ENCODE measurements at places on chromosomes 6 and 20.

DNA sequence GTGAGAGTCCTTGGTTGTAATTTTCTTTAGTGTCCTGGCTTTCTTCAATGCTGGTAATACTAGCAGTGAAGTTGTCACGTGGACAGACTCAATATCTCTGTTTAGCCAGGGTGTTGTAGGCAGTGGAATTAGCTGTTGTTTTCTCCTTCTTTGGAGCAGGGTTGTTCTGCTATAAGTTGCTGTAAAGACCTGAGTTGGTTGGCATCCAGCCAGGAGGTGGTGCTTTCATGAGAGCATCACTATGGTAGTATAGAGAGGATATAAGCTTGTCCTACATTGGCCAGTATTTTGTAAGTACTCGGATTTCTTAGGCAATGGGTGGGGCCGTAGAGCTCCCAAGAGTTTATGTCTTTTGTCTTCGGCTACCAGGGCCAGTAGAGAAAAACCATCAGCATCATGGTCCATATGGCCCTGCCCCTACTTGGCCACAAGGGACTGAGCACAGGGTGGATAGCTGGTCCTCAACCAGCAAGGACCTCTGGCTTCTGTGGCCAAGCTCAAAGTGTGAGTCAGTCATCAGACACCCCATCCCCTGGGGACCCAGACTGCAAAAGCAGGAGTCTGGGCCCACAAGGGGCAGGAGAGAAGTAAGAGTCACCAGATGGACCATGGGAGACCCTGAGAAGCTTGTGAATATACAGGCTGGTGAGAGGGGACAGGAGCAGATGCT, 127.9 kb upstream of the NXT1 start:
- no peak for DNase-seq

- DNase-seq, result no peak
These were observed 61.0 kb downstream of the PSMG4 start for GRCh38 chr6:3319610-3320200.

DNA sequence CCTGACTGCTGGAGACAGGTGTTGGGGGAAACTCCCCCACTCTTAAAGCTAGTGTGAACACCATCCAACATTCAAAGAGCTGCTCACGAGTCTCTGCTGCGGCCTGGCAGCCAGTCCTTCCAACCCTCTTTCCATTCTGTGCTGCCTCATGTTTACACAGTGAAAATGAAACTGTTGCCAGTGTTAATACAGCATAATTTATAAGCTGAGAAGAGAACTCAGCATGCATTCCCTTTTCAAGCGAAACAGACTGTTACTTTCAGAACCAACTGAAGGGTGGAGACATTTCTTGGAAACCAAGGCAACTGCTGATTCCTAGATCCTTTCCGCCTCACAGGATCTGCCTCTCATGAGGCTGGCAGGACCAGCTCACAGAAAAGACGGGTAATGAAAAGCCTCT, 533.8 kb upstream of the ID4 start:
- DNase-seq, result peak; percentile 57

GRCh38 chr20:32365564-32365963, 7.4 kb downstream of the ASXL1 start:
- DNase-seq, result no peak

DNA sequence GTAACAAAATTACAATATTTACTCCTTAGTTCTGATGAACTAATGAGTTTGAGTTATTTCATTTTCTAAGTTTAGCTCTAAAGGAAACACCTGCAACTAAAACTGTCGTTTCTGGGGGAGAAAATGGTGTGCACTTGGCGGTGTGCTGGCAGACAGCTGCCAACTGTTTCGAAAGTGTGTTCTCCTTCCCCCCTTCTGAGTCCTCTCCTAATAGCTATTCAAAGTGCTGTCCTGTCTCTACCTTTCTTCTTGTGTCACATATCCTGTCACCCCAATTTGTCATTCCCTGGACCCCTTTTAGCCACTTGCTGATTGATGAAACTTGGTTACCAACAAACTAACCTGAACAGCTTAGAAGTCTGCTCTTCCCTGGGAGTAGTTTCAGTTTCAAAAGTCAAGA, 4.9 kb upstream of the UBE2J1 start:
- DNase-seq, result no peak

DNA sequence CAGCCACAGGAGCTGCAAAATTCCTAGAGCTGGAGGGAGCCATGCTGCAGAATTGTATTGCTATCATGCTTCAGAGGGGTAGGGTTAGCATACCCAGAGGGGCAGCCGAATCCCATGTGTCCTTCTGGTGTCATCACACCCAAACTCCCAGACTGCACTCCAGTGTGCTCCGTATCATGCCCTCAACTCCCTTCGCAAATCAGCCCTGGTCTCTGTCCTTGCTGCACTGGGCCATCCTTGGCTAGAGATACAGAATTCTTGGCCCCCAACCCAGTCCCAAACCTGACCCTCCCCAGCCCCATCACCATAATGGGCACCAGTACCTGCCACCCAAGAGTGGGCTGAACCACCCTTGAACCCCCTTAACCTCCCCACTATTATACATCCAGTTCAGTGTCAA, 138.3 kb downstream of the ANKRD60 start:
- no peak for DNase-seq

DNA sequence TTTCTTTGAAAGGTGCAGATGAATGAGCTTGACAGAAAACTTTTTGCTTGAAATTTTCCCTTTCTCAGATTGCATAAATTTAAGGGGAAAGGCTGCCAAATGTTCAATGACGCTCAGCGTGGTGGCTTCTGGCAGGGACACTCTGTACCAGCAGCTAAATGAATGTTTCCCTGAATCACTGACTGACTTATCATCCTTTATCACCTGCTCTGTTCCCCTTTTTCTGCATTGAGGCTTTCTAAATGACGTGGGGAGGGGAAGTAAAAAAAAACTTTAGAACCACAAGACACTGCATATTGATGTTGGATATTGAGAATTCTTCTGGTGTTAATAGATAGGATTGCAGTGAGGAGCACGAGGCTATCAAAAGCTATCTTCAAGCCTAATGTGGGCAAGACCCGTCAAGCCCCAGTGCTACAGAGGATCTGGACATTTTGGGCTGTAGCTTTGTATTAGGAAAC, 46.9 kb upstream of the ENPP5 start:
- DNase-seq, result no peak

- no peak for DNase-seq
These were observed 44.7 kb downstream of the SLC35F1 start for GRCh38 chr6:117951783-117952182.

DNA sequence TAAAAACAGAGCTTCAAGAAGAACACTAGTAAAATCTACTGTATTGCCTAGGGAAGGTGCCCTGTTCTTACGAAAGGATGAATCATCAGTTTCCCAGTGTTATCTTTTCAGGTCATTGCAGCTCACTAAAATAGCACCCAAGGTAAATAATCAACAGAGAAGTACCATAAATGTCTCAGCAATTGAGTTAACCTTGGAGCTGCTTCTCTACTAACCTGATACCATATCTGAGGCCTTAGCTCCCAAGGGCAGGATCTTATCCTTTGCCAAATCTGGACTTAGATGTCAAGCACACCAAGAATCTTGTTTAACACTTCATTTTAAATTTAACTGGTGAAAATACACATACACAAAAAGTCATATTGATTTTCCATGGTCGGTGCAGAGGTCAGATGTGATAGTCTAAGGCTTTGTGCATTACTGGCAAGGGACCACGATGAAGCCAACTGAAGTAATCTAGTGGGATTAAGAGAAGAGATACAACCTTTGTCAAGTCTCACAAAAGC, 81.5 kb downstream of the EDN1 start:
- no peak for DNase-seq

DNA sequence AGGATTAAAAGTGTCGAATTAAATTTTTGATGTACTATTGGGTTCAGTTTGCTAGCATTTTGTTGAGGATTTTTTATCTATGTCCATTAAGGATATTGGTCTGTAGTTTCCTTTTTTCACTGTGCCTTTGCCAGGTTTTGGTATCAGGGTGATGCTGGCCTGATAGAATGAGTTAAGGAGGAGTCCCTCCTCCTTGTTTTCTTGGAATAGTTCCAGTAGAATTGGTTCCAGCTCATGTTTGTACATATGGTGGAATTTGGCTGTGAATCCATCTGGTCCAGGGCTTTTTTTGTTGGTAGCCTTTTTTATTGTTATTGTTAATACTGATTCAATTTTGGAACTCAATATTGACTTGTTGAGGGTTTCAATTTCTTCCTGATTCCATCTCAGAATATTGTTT, 141.8 kb downstream of the SIM1 start:
- no peak for DNase-seq

DNA sequence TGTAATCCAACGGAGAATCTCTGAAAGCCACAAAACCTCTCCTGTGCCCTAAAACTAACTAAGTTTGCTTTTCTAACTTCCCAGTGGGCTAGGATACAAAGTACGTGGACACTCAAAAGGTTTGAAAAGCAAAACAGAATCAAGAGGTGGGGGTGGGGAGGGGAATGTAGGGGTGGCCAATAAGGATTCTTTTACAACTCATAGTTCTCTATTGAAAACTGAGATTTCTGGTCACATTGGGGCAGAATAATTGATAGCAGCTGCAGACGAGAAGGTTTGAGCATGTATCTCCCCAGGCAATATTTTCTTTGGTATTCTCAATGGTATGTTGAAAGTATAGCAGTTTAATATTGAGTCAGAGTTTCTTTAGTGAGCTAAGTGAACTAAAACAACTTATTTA, 376.7 kb upstream of the CITED2 start:
- DNase-seq, result no peak

DNA sequence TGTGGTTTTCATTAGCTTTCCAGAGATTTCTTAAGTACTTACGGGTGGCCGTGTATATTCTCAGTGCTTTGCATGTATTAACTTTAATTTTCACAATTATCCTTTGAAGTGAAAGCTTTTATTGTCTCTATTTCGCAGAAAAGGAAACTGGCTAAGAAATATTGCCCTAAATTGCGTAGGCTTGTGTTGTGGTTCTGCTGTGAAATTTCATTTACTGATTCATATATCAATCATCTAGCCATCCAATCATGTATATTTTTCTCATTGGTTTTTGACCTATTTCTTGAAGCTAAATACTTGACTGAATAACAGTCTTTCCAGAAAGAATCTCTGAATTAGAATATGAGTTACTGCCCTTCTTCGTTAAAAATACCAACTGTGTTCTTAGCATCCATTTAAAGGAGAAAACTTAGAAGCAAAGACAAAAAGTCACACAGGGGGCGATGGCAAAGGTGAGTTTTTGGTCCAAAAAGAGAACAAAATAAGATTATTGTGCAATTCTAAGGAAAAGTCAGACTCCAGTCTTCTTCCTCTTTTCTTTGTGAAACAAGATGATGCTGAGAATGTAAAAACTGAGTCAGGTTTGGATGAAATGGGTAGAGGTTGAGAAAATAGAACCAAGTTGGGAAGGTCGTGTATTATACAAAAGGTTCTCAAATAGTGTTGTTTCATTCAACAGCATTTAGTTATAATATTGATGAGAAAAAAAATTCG, 1.4 kb downstream of the CYB5R4 start:
- no peak for DNase-seq

DNA sequence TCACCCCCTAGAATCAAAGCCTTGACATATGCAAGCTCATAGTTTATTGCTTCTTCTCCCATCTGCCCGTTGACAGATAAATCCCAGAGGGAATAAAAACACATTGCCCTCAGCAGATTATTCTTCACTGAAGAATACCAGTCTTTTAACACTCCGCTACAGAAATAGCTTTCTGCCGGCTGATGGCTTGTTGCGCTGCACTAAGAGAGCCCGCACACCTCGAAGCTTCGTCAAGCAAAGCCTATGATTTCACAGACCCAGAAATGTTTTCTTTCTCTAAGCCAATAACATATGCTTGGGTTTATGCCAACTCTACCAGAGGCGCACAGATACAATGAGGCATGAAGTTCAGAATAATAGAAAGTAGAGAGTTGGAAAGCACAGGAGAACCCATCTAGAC, 208.9 kb upstream of the FOXQ1 start:
- no peak for DNase-seq

- no peak for DNase-seq
These were observed 261.0 kb downstream of the UST start for GRCh38 chr6:149007846-149008245.

- DNase-seq, result no peak
These were observed 36.4 kb downstream of the PSMG4 start for GRCh38 chr6:3294921-3295871.

DNA sequence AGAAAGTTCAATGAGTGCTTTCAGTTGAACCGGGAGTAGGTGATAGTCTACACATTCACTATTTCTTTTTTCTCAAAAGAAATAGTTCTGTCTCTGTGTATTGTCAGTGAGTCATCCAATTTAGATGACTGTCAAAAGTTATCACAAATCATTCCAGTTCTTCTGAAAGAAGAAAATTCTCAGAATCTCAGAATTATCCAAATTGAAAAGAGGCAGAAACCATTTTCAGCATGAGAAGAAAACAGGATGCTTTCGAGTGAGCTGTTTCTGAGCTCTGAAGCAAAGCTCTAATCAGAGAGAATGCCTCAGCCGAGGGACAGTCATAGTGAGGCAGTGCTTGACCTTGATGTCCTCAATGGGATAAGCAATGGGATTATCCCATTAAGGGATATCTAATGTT, 97.9 kb downstream of the HUS1B start:
- DNase-seq, result no peak

GRCh38 chr6:12798326-12798725, 81.8 kb downstream of the PHACTR1 start:
- no peak for DNase-seq

DNA sequence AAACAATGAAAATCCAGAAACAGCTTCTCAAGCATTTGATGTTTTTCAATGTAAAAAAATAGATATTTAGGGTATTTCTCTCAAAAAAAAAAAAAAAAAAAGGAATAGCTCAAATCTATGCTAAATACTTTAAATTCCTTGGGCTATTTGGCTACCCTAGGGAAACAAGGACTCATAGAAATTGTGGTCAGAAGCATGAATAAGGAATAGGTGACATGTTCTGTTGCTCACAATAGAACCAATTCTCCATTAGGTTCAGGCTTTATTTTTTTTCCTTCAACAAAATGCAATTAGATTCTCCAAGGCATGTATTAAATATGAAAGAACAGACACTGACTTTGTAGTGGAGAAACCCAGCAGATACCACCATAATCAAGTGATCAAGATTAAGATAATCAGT, 904.3 kb upstream of the FLRT3 start:
- no peak for DNase-seq

GRCh38 chr6:129490521-129491255, 219.3 kb downstream of the ARHGAP18 start:
- DNase-seq, result no peak

GRCh38 chr6:122285292-122285913, 114.0 kb upstream of the HSF2 start:
- DNase-seq, result no peak

GRCh38 chr6:64046746-64047208, 411.2 kb downstream of the PHF3 start:
- DNase-seq, result no peak

GRCh38 chr6:74250161-74250818, 554.3 kb downstream of the CD109 start:
- no peak for DNase-seq

DNA sequence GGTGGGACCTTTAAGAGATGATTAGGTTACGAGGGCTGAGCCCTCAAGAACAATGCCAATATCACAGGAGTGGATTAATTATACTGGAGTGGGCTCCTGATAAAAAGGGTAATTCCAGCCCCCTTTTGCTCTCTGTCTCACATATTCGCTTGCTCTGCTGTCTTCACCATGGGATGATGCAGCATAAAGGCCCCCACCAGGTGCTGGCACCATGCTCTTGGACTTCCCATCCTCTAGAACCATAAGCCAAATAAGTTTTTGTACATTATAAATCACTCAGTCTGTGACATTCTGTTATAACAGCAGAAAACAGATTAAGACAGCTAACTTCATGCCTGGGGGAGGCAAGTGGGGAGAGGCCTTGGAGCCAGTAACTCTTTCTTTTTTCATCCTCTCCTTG, 9.8 kb upstream of the SNRPB start:
- no peak for DNase-seq
